ENCODE measurements at places on chromosomes 5 and 9.

DNA sequence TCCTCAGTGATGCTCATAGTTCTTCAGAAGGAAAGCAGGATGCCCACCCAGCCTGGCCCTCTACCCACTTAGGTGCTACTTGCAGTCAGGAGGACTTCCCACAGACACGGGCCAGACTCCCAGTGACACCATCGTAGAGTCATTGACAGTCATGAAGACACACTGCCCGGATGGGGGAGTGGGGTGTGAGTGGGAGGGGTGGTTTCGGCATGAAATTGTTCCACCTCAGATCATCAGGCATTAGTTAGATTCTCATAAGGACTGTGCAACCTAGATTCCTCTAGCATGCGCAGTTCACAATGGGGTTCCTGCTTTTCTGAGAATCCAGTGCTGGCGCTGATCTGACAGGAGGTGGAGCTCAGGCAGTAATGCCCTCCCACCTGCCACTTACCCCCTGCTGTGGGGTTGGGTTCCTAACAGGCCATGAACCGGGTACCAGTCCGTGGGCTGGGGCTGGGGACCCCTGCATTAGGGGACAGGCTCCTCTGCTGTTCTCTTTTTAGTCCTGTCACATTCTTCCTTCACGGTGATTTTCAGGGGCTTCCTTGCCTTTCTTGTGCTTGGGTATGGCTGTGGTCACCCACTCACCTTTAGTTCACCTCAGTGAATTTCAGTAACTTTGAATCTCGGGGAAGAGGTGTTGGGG is 88.2 kb upstream of the ANKRD55 start:
- no peak for DNase-seq

GRCh38 chr5:135592312-135593045 is 13.7 kb upstream of the CXCL14 start:
- no peak for DNase-seq

GRCh38 chr9:121744002-121744686 is 92.7 kb downstream of the DAB2IP start:
- DNase-seq, result no peak

- no peak for DNase-seq
These were observed 1.3 kb upstream of the REEP5 start for GRCh38 chr5:112923148-112923917.

DNA sequence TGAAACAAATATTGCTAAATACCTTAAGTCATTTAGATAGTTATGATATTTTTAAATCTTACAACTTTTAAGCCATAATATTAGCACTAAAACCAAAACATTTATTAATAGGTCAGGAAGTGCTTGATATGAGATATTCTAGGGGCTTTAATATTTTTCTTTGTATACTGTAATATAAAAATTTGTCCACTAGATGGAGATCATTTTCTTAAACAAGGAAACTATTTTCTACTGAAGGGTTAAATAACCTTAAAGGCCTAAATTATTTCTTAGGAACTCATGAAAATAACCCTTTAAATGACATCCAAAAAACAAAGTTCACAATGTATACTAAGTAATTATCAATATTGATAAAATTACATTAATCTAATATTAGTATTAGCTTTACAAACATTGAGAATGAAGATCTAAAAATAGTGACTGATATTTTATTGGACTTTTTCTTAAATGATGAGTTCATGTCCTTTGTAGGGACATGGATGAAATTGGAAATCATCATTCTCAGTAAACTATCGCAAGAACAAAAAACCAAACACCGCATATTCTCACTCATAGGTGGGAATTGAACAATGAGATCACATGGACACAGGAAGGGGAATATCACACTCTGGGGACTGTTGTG is 635.7 kb downstream of the RAB3C start:
- no peak for DNase-seq

DNA sequence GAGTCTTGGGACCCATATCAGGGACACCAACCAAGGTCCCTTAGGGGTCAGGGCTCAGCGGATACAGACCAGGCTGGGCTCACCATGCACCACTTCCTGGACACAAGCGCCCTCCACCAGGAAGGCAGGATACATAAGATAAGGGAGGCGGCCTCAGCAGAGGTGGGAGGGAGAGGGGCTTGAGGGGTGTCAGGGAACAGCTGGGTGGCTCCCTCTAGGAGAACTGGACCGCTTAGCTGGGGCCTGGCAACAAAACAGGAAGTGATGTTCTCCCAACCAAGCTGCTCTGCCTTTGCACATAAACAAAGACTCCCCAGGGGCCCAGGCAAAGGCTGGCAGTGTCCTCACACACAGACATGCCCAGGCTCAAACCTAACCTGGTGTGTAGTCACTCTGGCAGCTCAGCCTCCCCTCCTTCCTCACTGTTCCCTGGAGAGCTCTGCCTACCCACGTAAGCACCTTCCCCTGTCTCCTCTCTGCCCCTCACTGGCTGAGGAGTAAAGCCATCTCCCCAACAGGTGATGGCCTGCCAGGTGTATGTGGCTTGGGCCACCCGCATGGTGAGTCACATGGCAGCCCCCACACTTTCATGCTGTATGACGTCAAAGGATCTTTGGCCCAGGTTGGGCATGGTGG is 5.8 kb upstream of the BICD2 start:
- DNase-seq, result no peak

GRCh38 chr5:54909911-54910870 is 75.2 kb downstream of the ESM1 start:
- DNase-seq, result no peak

GRCh38 chr5:3032513-3032912 is 281.0 kb upstream of the IRX2 start:
- DNase-seq, result no peak

DNA sequence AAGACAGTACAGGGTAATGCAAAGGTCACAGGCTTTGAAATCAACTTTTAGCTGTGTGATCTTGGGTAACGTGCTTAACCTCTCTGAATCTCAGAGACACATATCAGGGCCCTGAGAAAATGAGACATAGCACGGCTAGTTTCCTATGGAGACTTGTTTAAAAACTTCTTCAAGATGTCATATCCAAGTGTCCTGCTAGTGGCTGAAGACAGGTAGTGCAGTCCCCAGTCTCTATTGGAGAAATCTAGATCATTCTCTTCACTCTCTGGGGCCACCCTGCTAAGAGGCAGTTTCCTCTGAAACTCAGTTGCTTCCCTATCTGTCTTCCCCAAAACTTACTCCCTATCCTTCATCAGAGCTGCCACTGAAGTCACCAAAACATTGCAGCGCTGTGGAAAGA is 30.3 kb upstream of the GRXCR2 start:
- DNase-seq, result no peak

DNA sequence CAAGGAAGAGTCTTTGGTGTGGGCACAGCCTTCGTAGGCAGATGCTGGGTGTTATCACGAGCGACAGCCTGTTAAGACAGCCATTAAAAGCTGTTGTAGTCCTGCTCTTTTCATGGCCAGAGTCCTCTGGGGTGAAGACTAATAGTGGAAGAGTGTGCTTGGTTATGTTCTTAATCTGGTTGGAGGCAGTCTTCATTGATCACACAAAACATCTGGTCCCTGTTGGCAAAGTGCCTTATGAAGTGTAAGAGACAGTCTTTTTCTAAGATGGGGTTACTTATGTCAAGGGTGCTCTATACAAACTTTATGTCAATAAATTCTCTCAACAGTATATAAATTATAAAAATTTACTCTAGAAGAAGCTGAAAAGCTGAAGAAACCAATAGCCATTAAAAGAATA is 280.4 kb downstream of the CAAP1 start:
- no peak for DNase-seq

DNA sequence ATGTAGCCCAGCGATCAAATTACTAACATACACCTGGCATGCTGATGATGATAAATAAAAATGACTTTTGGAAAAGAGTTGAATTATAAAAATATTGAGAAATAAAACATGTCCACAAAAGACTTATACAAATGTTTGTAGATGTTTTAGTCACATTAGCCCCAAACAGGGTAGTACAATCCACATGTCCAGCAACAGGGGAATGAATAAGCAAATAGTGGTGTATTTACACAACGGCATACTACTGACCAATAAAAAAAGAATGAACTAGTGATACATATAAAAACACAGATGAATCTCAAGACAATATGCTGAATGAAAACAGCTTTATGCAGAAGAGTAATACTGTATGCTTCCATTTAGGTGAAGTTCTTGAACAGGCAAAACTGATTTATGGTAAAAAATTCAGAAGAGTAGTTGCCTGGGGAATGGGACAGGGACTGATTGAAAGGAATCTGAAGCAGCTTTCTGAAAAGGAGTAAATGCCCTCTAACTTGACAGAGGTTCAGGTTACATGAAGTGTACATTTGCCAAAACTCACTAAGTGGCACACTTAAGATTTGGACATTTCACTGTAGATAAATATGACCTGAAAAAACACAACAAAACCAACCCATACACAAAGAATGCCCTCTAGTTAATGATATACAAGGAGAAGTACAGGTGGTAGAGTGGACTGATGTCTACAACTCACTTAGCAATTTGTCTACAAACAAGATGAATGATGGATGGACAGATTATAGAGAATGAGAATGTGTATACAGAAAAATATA is 35.4 kb downstream of the ACTL7A start:
- no peak for DNase-seq

GRCh38 chr9:81546489-81546888 is 142.9 kb downstream of the TLE1 start:
- DNase-seq, result no peak

- DNase-seq, result no peak
These were observed 51.1 kb upstream of the MIER3 start for GRCh38 chr5:57002959-57003485.

DNA sequence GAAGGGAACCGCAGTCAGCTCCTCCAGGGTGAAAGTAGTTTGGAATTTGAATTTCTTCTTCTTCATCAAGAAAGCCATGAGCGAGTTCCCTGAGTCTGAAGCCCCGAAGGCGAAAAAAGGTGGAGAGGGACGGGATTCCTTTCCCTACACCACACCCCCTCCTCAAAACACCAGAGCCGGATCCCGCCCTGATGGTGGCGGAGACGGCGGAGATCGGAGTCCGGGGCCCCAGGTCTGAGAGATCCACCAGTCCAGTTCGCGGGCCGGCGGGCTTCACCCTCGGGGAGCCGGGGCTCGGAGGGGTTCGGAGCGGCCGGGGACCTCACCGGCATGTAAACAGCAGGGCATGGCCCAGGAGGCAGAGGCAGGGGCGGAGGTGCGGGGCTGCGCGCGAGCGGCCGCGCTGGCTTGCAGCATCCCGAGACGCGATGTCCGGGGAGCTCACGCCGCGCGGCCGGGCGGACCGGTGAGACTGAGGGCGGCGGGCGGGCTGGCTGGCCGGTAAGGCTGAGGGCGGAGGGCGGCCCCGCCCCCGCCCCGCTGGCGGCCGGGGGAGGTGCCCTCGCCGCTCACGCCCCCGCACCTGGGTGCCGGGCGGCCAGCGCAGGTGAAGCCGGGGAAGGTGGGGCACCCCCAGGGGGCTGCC is 606 bp downstream of the EEIG1 start:
- no peak for DNase-seq

- DNase-seq, result no peak
These were observed 965 bp downstream of the CLTA start for GRCh38 chr9:36191686-36192085.

DNA sequence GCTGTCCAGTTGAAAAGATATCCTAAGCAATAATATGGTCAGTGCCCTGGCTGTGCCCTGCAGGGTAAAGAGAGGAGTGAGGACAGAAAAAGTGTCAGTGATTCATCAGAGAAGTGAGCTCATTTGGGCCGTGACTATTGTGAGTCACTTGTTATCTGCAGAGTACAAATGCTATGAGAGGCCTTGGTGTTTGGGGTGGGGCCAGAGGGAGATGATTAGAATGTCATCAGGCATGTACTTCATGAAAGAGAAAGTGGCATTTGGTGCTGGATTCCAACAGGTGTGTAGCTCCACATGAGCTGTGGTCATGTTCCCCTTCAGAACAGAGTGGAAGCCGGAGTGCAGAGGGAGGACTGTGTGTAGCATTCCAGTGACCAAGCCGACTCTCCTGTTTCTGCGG is 174.1 kb downstream of the KDM4C start:
- no peak for DNase-seq

DNA sequence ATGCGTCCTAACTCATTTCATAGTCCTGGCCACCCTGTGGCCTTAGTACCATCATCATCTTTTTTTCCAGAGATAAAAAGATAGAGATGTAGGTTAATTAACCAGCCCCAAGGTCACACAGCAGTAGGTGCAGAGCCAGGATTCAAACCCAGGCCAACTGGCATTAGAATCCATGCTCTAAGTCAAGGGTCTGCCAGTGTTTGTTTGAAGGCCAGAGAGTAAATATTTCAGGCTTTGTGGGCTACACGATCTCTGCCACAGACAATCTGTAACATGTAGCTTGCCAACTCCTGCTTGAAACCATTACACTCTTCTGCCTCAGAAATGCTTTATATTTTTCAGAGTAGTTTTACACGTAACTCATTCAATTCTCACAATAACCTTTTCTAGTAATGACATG is 119.6 kb downstream of the EFNA5 start:
- DNase-seq, result no peak

DNA sequence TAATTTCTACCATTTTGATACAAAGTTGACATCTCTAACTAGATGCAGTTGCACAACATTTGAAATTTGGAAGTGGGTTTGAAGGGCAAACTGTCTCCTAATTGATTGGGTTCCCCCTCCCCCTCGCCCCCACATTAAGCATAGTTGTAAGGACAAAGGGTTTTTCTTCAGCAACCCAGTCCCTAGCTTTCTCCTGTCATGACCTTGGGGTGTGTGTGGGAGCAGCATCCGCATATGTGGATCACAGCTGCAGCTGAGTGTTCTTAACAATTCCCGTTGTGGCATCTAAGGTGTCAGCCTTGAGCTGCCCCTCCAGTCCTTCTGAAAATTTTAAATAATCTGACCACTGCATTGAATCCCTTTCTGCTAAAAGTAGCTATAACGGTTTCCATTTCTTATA is 141.3 kb upstream of the CDH10 start:
- DNase-seq, result no peak

- DNase-seq, result no peak
These were observed 75.7 kb downstream of the CAMK4 start for GRCh38 chr5:111299831-111300432.

- DNase-seq, result no peak
These were observed 131.1 kb downstream of the OR2K2 start for GRCh38 chr9:111198936-111199335.

DNA sequence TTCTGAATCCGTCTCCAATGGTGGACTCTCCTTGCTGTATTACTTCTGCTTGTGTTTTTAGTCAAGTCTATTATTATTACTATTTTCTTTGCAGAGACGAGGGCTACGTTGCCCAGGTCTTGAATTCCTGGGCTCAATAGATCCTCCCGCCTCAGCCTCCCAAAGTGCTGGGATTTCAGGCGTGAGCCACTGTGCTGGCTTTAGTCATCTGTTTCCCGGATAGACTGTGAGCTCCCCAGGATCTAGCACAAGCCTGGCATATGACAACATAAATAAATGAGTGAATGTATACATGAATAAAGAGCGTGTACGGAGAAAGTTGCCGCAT is 439 bp upstream of the DDX46 start:
- no peak for DNase-seq

GRCh38 chr5:139474890-139475791 is 4.3 kb downstream of the SMIM33 start:
- DNase-seq, result no peak

- no peak for DNase-seq
These were observed 7.2 kb upstream of the TLR4 start for GRCh38 chr9:117697046-117697445.

- DNase-seq, result no peak
These were observed 39.2 kb upstream of the SHOC1 start for GRCh38 chr9:111833941-111834340.

- DNase-seq, result no peak
These were observed 1.7 kb downstream of the CAMSAP1 start for GRCh38 chr9:135905380-135906258.

- no peak for DNase-seq
These were observed 212.4 kb upstream of the DMAC1 start for GRCh38 chr9:8011974-8012373.

GRCh38 chr9:117744856-117745389 is 40.7 kb downstream of the TLR4 start:
- no peak for DNase-seq

All from NCI-H1048 (cell line).